CD4-positive, alpha-beta memory T cell (primary cell): ENCODE measurements at places on chromosomes 1 and 21.
A peak's percentile ranks its signal among the peaks of the same experiment; 100 is the strongest.

GRCh38 chr1:61082311-61083012 is at the start of gene NFIA:
TSS of gene NFIA (plus strand) at chr1:61082561.
- peak; percentile 39 for DNase-seq

DNA sequence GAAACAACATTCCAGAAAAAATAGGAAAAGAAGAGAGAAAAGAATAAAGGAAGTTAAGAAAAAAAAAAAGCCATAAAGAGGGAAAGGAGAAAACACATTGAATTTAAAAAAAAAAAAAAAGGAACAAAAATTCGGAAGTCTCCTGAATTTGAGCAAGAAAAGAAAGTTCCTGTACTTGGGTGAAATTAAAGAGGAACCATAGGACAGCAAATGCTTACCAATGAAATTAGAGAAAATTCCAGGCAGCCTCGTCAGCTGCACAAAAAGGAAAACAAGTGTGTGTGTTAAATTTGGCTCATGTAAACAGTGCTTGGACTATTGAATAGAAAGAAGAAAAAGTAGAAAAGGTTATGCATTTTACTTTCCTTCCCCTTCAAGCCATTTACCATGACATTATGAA is 4.9 kb downstream of the IL12RB2 start:
- DNase-seq: no peak

GRCh38 chr21:44392916-44393315 is 39.5 kb downstream of the TRPM2 start:
- no peak for DNase-seq

GRCh38 chr1:19617376-19617775 is 26.7 kb upstream of the NBL1 start:
- DNase-seq: no peak

GRCh38 chr1:153946622-153947241 is at the start of gene DENND4B:
TSS of gene DENND4B (minus strand) at chr1:153946718. CDS start at chr1:153944374, 2,344 bp downstream.
- peak; percentile 72 for DNase-seq

DNA sequence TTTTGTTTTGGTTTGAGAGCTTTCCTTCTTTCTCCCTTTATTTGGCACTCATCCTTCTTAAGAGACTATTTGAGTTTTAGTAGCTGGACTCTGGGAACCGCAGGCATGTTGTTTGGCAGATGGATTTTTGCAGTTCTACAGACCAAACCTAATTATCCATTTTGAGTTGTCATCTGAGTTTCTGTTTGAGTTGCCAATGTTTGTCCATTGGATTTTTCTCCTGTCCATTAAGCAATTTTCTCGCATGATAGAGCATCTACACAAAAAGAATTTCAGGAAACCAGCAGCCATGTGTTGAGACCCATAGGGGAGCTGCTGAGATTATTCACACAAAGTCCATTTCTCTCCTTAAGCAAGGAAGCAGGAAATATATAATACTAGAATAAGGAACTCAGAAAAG is 17.2 kb upstream of the CXADR start:
- no peak for DNase-seq

DNA sequence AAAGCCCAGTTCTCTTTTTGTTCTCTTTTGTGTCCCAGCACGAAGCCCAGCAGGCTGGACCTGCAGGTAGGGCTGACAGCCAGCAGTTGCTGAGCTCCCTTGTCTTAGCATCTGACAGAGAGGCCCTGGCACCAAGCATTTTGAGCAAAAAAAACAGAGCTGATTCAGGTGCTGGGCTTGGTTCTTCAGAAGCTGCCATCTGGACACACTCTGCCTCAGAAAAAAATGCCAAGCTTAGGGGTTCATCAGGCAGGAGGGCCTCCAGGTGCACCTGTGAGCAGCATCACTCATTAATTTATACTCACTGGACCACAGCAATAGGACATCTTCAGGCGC is 167.1 kb upstream of the PLD5 start:
- DNase-seq: no peak
